Amygdala (tissue), 56 donors: ENCODE measurements at places on chromosomes 4 and X.

DNA sequence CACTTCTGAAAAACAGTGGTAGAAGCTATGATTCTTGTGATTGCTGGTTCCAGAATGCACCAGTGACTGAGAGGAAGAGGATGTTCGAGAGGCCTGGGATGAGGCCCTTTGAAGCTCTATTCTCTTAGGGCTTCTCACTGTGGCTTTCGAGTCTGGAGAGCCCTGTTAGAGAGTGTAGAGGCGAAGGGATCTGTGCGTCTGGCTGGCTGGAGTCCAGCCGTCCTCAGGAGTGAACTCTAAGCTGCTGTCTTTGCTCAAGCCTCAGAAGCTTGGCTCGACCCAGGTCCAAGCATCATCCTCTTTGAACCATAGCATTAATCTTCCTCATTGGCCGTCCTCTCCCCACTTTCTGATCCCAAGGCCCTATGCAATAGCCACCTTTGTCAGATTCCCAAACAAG is 51.6 kb downstream of the ELF4 start:
- no peak for DNase-seq

GRCh38 chr4:40484346-40485090 is 145.1 kb downstream of the RBM47 start:
- no peak for DNase-seq

GRCh38 chrX:39427492-39427891 is 626.2 kb downstream of the MID1IP1 start:
- no peak for DNase-seq

DNA sequence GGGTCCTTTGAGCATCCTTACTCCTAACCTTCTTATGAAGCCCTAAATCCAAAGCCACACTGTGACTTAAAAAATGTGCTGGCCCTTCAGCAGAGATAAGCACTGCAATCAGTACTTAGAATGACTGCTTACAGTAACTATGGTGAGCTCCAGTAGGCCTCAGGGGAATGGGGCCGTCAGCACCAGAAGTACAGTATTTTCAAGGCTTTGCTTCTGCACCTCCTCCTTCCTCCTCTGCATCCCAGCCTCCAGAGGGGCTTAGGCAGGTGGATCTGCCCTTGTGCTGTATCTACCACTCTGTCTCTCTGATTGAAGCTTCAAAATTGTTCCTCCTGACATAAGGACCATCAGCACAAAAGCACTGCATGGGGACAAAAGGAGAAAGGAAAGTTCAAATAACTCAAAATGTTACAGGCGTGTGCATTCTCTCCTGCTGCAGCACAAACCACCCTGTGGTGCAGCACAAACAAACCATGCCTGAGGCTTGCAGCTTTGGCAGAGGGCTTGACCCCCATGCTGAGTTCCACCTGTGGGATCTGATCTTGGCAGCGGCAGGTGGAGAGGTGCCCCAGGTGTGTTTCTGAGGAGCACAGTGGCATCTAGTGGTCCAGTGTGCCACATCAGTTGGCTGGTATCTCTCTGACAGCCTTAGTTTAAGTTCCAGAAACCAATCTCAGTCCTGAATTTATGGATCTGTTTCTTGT is 164.7 kb downstream of the SOWAHB start:
- DNase-seq: no peak

DNA sequence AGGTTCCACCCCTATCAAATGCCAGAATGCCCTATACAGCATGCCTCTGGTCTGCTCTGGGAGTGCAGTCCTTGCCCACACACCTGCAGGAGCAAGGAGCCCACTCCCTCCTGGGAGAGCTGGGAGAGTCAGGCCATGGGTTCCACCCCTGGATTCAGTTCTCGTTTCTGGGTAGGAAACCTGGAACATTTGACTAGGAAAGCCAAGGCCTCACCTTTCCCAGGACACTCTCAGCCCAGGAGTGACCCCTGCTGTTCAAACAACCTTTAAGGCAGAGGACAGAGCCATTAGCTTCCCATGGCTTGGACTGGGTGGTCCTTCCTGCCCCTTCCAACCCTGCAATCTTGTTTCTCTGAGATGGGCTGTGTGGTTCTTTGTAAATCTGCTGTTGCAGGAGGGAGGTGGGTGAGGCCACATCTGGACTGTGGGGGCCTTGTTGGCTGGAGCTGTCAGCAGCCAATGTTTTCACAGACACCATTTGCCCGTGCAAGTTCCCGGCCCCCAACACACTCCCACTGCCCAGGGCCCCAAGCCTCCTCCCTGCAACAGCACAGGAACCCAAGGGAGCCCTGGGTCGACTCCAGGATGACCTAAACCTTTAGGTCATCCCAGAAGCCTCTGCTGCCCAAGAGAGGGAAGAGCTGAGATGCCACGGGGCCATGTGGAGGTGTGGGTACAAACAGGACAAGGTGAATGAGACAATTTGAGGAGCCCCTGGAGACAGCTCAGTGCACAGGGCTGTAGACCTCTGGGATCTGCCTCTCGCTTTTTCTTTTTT is 104.4 kb downstream of the PJA1 start:
- no peak for DNase-seq

DNA sequence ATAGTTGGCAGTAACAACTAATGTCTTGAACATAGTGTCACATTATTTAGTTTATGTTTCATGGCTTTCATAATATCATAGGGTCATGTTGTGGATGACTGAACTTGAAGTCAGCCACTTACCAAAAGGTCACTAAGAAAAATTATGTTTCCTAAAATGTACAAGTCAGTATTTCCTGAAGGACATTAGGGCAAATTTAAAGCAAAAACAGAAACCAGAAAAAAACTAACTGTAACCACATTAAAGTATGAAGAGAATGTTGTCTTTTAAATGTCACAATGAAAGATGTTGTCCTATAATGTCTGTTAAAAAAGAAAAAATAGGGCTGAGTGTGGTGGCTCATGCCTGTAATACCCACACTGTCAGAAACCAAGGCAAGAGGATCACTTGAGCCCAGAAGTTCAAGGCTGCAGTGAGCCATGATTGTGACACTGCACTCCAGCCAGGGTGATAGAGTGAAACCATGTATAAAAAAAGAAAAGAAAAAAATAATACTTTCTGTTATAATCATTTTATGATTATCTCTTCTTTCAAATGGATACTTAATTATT is 55.8 kb downstream of the HHIP start:
- no peak for DNase-seq

GRCh38 chr4:107760281-107760947 is 40.4 kb upstream of the PAPSS1 start:
- DNase-seq: no peak

DNA sequence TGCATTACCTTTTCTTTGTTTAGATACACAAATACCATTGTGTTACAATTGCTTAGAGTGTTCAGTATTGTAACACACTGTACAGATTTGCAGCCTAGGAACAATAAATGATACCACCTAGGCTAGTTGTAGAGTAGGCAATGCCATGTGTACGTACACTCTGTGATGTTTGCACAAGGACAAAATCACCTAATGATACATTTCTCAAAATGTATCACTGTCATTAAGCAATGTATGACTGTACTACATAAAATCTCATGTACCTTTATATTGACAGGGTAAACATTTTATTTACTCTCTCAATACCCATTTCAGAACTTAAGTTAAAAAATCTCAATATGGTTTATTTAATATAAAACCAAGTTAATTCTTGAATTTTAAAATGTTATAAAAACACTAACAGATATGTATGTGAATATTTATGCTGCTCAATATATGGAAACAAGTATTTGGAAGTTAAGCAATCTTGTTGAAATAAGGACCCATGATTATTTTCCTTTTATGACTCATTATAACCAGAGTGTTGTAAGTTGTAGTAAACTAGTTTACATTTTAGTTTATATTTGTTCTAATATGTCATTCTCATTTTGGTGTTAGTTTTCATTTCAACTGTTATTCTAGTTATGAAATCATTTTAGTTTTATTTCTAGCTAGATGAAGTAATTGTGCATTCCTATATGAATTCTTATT is 409.2 kb downstream of the TLL1 start:
- no peak for DNase-seq

DNA sequence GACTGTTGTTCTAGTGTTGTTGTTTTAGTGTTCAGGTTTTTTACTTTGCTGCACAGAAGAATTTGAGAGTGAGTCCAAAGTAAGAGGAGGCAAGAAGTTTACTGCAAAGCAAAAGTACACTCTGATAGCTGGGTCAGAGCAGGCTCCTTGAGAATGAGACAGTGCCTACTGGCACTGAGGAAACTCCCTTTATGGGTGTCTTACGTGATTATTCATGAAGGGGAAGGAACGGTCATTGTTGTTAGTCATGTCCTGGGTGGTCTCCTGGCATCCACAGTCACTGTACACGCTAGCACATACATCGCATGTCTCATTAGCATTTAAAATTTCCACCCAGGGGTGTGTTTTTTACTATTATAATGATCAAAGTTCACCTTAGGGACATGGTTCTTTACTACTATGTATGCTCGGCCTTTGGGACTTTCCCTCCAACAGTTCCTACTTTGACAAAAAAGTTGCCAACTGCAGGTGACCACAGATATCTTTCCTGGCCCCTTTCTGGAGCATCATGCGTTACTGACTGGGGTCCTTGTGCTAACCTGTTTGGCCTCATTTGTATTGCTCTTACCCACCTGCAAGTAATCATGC is 688.9 kb upstream of the AMOT start:
- DNase-seq: no peak

- DNase-seq: no peak
Measured at GRCh38 chr4:129526812-129527211, 430.9 kb downstream of the C4orf33 start.

DNA sequence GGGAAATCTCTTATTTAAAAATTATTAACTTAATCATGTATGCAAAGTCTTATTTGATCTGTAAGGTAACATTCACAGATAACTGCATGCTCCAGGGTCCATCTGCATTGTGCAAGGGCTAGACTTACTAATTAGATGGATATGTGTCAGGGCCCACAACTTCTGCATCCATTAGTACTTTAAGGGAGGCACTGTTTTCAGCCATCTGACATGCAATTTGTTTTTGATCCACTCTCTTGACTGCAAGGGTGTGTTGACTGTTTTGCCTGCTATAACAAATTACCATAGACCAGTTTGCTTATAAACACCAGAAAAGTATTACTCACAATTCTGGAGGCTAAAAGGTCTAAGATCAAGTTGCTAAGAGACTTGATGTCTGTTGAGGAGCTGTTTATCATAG is 542.1 kb upstream of the HS3ST1 start:
- DNase-seq: no peak

GRCh38 chr4:118767109-118767508 is 68.8 kb downstream of the SEC24D start:
- no peak for DNase-seq

DNA sequence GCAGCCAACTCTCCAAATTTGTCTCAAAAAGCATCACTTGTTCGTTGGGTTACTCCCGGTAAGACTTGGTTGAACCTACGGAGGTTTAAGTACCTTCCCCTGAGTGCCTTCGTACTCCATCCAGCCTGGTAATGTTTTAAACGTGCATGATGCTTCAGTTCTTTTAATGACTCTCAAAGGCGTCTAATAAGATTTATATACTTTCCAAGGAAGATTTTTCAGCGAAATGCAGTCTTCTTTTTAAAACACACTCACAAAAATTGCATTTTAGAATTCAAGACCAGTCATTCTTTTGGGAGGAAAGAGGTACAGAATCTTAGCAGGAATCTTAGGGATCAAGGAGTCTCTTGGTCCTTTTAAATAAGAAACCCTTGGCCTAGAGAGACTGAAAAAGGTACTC is 430 bp upstream of the TRPC3 start:
- no peak for DNase-seq

- DNase-seq: no peak
Measured at GRCh38 chr4:165381821-165382373, 3.1 kb downstream of the CPE start.

DNA sequence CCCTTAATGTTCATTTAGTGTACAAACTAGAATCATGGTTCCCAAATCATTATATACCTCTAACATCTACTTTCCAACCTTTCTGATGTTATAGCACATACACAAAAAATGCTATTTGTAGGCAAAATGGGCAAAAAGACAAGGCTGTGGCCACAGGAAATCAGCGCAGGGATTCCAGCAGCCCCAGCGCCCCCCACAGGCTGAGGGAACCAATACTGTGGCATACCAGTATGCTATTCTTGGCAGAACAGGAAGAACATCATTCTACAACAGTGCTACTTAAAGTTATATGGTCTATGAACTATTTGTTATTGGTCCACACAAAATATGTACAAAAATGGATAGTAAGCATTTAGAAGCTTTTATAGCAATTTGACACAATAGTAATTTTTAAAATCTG is 25.3 kb downstream of the STEEP1 start:
- DNase-seq: no peak

DNA sequence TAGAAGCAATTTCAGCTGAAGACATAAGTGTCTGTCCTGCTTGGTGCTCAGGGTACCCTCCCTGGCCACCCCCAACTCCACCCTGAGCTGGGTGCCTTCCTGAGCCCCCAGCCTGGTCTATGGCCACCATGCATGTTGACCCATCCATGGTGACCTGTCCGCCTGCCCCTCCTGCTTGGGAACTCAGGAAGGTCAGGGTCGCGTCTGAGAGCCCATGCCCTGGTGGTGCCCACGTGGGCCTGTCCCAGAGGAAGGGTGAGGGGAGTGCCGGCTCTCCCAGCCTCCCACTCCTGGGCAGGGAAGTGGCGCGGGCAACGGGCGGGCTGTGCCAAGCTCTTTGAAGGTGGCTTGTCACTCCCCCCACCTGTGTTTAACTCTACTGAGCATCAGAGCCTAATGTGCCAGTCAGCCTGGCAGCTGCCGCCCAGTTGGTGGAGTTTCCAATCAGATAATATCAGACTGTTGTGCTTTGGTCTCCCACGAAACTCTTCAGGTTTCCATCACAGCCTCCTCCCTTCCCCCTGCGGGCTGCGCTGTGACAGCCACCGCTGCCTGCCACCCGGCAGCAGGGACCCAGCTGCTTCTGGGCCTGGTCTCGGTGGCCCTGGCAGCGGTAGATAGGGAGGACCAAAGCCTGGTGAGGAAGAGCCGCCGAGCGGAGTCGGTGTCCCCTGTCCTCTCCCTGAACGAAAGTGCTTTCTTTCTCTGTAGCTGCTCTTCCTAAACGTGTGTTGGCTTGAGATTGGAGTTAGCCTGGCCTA is 4.8 kb downstream of the SH3BP2 start:
- no peak for DNase-seq

DNA sequence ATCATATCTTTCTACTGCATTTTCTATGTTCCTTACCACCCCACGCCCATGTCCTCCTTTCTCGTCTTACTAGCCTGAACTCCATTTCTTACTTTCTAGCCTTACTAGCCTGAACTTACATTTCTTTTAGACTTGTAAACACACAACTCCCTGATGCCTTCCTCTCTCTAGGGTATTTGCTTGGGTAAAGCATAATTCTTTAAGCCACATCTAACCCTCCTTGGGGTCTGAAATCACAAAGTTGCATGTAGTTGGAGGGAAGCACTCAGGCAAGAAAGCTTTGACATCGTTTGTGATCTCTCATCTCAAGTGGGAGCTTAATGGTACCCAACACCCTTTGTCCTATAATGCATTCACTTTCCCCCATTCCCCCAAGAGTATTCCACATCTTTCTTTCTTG is 124.4 kb downstream of the SPOCK3 start:
- no peak for DNase-seq

GRCh38 chr4:5746829-5747737 is 36.1 kb downstream of the EVC start:
- DNase-seq: no peak

DNA sequence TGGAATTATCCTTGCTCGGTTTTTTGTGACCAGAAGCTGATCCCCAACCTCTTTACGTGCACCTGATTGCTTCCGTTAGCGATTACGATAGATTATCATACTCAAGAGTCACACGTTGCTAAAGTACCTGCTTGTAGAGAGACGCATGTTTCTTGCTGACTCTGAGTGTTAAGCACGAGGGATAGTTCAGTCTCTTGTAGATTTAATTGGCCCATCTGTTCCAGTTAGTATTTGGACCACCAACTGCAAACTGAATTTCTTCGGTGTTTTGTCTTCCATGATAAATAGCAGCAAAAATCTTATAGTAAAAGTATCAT is 516 bp upstream of the COX18 start:
- no peak for DNase-seq

GRCh38 chrX:19958552-19959486 is 32.0 kb downstream of the BCLAF3 start:
- DNase-seq: no peak
